ENCODE measurements at places on chromosomes 11 and 22.

DNA sequence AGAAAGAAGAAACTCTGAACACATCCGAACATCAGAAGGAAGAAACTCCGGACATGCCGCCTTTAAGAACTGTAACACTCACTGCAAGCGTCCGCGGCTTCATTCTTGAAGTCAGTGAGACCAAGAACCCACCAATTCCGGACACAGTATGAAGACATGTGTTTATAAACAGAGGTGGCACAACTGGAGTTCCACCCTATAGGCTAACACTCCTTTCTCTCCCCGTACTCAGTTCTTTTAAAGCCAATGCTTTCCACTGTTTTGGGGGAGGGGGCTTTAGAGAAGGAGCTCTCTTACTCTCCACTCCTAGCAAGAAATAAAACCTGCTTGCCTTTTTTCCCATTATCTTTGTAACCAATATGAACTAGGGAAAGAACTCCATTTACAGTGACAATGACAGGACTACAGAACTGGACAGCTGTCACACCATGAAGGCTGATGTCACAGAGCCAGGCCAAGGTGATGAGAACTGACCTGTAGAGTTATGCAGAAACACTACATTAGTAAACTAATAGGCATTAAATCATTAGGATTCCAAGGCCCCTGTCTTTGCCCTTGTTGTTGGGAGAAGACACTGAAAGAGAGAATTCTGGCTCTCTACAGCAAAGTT is 733 bp downstream of the TRIM5 start:
- no peak for DNase-seq

GRCh38 chr11:18668131-18668530 is 30.4 kb upstream of the TMEM86A start:
- DNase-seq, result no peak

DNA sequence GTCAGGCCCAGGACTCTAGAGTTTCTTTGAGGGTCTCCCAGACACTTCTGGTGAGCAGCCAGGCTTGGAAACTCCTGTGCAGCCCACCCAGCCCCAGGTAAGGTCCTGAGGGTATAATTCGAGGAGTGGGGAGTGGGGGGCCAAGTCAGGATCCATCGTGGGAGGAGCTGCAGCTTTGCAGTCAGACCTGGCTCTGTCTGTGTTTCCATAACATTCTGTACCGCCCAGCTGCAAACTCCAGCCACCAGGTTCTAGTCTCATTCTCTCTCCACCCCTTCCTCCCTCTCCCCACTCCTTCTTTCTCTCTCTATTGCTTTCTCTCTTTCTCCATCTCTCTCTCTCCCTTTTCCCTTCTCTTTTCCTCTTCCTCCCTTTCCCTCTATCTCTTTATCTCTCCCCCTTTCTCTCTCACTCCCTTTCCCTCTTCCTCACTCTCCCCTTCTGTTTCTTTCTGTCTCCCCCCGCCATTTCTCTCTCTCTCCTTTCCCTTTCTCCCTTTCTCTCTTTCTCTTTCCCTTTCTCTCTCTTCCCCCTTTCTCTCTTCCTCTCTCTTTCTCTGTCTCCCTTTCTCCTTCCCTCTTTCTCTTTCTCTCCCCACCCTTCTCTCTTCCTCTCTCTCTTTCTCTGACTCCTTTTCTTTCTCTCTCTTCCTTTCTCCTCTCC is 127.2 kb downstream of the MN1 start:
- no peak for DNase-seq

DNA sequence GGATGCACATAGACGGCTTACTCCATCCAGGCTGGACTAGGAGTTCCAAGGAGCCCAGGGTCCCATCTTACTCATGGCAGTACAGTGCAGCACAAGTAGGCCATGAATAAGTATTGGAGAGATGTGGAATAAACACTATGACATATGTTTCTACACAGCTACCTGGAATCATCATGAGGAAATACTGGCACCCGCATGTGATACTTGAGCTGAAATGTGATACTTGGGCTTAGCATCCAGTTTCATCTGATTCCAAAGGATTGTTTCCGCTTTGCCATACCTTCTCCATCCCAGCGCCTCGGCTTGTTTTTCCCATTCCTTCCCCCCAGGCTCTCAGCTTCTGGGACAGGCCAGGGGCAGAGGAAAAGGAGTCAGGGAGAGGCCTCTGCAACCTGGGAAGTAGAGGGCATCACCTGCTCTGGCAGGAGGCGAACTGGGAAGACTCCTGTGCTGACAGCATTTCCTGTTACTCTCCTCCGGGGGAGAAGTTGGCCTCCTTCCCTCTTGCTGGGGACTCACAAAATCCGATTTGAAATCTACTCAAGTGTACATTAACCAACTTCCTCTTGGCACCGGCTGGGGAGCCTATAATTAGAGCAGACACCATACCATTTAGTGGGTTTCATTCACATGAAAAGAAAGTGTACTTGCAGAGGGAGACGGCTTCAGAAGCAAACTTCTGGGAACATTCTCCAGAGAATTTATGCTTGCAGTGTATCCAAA is 187.8 kb downstream of the MIAT start:
- DNase-seq, result no peak

DNA sequence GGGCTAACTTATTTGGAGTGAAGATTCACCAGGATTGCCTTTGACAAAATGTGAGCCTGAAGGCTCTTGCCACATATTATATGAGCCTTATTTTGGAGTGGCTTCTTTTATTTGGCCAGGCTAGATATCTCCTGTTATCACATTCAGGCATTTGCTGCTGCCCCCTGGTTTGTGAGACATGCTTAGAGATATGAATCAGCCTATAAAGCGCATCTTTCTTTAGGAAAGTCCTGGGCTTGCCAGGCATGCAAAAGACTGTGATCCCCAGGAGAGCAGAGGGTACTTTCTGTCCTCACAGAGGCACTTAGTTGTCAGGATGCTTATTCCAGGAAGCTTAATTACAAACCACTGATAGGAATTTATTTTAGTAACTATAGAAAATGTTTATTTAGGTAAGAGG is 333.3 kb downstream of the FAT3 start:
- no peak for DNase-seq

DNA sequence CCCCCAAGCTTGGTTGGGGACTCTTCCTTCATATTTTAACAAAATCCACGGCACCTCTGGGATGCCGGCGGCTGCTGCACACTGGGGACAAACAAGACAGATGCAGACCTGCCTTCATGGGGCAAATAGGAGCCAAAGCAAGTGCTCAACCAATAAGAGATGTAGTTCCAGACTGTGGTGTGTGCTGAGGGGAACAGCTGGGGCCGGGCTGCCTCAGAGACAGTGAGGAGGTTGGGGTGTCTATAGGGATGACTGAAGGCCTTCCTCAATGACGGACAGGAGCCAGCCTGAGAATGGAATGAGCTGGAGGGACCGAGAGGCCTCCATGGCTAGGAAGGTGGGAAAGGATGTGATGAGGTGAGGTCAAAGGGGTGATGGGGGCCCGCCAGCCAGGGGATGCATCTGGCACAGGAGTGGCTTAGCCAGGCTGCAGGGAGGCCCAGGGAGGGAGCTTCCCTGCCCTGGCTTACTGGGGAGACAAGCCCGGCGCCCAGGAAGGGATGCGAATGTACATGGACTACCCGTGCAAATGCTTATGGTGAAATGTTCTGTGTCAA is 10.3 kb upstream of the CTSD start:
- DNase-seq, result no peak

DNA sequence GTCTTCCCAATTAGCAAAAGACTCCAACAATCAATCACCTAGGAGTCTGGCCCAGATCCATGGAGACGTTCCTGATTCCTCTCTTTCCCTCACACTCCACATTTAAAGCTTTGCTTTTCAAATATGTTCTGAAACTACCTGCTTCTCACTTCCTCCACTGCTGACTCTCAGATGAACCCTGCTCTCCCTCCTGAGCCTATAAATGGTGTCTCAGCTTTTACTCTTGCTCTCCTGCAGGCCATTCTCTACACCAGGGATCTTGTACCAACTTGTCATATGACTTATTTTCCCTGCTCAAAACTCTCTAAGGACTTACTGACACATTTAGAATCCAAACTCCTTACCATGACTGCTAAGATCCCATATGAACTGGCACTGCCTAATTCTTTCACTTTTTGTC is 138.4 kb upstream of the DDI1 start:
- no peak for DNase-seq

GRCh38 chr11:110469127-110469526 is 39.4 kb downstream of the FDX1 start:
- no peak for DNase-seq

DNA sequence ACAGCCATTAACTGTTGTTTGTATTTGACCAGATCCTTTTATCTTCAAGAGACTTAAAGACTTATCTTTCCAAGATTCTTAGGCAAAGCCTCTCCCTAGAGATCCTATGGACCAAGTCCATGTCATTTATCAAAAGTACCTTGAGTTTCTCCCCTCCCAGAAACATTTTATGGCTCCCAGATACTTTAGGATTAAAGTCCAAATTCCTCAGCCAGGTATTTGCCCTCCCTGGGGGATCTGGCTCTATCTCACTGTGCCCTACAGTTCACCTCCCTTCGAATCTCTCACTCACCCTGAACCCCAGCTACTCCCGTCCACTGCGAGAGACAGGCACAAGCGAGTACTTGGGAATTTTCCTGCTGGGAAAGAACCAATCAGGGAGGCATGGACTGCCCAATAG is 11.9 kb downstream of the MS4A8 start:
- no peak for DNase-seq

DNA sequence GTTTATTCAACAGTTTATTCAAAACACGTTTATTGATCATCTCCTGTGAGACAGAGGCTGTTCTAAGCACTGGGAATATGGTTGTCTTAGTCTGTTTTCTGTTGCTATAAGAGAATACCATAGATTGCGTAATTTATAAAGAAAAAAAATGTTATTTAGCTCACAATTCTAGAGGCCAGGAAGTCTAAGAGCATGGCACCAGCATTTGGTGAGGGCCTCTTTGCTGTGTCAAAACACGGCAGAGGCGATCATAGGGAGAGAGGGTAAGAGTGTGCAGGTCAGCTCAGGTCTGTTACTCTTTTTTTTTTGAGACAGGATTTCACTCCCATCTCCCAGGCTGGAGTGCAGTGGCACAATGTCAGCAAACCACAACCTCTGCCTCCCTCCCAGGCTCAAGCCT is 5.2 kb upstream of the IL17RA start:
- DNase-seq, result no peak

DNA sequence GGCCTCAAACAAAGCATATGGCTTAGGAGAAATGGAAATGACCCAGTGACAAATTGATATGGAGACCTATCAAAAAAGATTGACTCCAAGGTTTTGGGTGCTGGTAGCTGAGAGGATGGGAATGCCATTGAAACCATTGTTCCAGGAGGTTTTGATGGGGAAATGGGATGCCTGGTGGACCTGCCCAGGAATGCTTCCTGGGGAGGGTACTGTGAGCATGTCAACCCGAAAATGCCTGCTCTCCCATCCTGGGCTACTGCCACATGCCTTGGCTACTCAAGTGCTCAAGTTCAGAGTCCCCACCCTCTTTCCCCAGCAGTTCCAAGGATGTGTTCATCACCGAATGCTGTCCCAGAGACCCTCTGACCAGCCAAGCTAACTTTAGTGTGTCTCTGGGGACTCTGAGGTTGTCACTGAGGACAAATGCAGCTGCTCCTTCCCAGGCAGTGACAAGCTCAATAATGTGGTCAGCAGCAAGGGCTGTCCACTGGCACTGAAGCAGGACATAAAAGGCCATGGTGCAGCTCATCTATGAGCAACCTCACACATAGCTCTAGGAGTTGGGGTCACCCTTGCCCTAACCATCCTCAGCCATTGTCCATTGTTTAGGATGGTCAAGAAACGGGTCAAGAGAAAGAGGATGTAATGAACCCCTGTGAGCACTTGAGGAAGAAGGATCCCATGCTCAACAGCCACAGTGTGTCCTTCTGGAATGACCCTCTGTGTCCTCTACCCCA is 83.7 kb downstream of the TRIM29 start:
- DNase-seq, result no peak

DNA sequence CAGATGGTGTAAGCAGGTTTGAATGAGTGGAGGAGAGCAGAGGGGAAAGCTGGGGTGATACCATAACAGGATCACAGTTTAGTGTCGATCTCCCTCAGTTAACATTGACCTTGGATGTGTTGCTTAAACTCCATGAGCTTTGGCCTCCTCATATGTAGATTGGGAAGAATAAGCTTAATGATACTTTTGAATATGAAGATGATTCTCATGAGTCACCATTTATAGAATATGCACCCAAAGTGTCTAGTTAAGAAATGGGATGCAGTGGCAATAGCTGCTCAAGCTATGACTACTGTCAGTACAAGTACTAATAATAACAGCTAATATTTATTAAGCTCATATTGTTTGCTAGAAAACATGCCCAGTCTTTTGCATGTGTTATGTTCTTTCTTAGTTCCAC is 236.2 kb upstream of the KIRREL3 start:
- DNase-seq, result no peak

- DNase-seq, result no peak
Observed at GRCh38 chr11:63551091-63551888, 11.9 kb downstream of the PLAAT2 start.

DNA sequence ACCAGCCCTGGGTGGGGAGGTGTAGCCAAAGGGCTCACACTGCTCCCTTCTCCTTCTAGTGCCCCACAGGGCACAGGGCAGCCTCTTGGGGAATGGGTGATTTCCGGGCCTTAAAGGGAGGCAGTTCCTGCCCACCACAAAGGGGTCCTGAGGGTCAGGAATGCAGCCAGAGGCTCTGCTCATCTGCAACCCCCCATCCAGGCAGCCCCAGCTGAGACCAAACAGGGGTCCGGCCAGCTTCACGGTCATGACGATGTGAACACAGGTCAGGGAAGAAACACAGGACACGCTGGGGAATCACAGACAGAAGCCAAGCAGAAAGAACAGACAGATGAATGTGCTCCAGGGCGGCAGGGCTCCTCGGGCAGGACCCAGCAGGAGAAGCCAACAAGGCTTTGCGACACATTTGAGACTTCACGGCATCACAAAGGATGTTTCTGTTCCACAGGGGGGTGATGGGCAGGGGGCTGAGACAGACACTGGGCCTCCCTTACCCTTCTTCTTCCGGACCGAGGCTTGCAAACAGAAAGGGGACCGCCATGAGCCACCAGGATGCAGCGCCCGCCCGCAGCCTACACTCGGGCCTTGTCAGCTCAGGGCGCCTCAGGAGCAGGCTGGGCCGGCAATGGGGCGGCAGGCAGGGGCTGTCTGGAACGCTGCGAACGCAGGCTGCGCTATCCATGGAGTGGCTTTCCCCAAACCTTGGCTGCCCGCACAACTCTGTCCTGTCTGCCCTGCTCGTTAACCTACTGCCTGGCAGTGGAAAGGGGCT is 101.9 kb downstream of the CTTN start:
- no peak for DNase-seq
